ENCODE measurements at places on chromosomes 5 and 9. TPM values are rescaled to one million over a fixed set of nuclear protein-coding genes. Genes with fewer than 3 reads are reported as not detected.

DNA sequence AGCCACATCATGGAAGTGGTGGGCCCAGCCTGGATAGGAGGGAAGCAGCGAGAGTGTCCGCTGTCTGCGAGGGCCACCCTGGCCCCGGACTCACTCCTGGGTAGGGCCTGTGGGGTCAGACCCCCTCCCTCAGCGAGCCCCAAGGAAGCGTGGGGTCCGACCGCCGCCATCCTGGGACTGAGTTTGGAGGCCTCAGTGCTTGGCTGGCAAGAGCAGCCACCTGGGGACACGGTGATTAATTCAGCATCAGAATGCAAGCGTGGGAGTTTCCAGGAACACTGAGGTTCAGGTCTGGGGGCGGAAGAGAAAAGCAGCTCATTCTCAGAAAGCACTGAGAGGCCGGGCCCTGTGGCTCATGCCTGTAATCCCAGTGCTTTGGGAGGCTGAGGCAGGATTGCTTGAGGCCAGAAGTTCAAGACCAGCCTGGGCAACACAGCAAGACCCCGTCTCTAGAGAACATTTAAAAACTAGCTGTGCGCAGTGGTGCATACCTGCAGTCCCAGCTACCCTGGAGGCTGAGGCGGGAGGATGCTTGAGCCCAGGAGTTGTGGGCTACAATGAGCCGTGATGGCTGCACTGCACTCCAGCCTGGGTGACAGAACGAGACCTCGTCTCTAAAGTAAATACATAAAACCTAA is 18.3 kb upstream of the CAMSAP1 start:
- H3K4me1 ChIP-seq = no peaks in the 10 kb centered on the region
- no peak overlapping the region for H3K27ac ChIP-seq
- no peak overlapping the region for H3K4me3 ChIP-seq
- H3K27me3 ChIP-seq = no peaks in the 10 kb centered on the region

DNA sequence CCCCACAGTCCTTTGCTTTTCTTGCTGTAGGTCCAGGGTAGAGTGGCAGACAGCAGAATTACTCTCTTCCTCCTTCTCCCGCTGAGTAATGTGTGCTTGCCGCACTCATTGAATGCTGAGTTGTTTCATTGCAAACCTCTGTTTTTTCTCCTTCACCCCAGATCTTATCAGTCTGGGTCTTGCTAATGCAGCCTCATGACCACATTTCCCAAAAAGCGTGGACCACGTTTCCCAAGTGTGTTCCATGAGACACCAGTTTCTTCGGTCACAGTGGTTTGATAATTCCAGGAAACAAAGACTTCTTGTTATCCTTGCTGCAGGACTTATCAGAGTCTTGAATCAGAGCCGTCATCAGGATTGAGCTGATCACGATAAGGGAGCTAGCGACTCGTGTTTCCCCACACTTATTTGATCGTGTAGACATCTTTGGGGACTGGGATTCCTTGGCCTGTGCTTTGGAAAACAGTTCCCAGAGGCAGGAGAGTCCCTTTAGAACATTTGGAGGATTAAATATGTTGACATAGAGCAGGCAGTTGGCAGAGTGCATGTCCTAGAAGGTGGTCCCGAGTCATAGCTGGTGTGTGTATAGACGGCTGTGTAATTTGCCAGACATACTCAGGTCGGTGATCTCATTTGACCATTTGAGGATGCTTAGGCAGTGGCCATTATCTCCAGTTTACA is 4.4 kb downstream of the LRRC8A start:
- H3K4me3 ChIP-seq = no peak overlapping the region
- DNase-seq = no peak
- H3K36me3 ChIP-seq = no peaks in the 10 kb centered on the region
- peaks cover 40% of the 10 kb centered on the region for H3K4me1 ChIP-seq
- H3K27ac ChIP-seq = peak overlapping the region; percentile 96
- no peaks in the 10 kb centered on the region for H3K27me3 ChIP-seq

DNA sequence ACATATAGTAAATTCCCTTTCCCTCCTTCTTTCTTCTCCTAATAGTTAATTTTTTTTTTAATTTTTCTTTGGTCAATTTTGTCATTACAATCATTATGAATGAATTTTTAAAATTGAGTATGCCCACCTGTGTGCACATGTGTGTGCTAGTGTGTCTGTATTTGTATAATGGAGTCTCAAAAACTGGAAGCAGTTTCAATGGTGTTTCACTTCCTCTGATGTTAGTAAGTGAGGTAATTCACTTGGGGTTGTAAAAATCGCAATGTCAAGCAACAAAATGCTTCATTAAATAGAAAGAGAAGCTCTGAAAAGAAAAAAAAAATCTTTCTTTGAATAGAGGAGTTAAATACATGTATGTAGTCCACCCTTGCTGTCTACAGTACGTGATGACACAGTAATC is 1467.6 kb upstream of the NUDT12 start:
- H3K36me3 ChIP-seq = no peaks in the 10 kb centered on the region
- no peak overlapping the region for H3K27ac ChIP-seq
- no peak for DNase-seq
- no peaks in the 10 kb centered on the region for H3K27me3 ChIP-seq
- no peak overlapping the region for H3K4me3 ChIP-seq

GRCh38 chr9:118177241-118177640 is 473.0 kb downstream of the TLR4 start:
- H3K27me3 ChIP-seq = no peaks in the 10 kb centered on the region
- no peak for DNase-seq
- no peak overlapping the region for H3K4me3 ChIP-seq
- no peaks in the 10 kb centered on the region for H3K4me1 ChIP-seq
- H3K27ac ChIP-seq = no peak overlapping the region
- no peaks in the 10 kb centered on the region for H3K36me3 ChIP-seq

- H3K4me1 ChIP-seq = no peaks in the 10 kb centered on the region
- DNase-seq = no peak
- no peak overlapping the region for H3K4me3 ChIP-seq
These were observed 560.0 kb downstream of the BRINP1 start for GRCh38 chr9:118809160-118809625.

DNA sequence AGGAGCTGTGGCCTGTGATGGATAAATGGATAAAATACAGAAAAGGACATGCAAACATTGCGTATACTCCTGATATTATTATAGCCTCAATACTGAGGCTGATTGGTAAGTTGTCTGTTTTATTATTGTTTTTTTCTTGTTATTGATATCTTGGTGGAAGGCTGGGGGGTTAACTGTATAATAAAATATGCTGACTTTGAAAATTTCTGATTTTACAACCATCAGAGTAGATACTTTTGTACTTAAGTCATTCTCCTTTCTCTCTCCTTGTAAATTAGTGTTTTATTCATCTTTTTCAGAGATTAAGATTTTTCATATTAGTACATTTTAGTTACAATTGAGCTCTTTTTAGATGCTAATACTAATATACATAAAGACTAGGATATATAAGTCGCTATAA is 53.5 kb downstream of the ICE1 start:
- no peaks in the 10 kb centered on the region for H3K36me3 ChIP-seq
- H3K4me3 ChIP-seq = no peak overlapping the region
- no peak for DNase-seq
- H3K27ac ChIP-seq = no peak overlapping the region

GRCh38 chr9:95780751-95781150 is 94.7 kb upstream of the ERCC6L2 start:
- DNase-seq = no peak
- no peaks in the 10 kb centered on the region for H3K4me1 ChIP-seq
- H3K27me3 ChIP-seq = no peaks in the 10 kb centered on the region
- no peak overlapping the region for H3K4me3 ChIP-seq
- no peaks in the 10 kb centered on the region for H3K36me3 ChIP-seq
- H3K27ac ChIP-seq = no peak overlapping the region

DNA sequence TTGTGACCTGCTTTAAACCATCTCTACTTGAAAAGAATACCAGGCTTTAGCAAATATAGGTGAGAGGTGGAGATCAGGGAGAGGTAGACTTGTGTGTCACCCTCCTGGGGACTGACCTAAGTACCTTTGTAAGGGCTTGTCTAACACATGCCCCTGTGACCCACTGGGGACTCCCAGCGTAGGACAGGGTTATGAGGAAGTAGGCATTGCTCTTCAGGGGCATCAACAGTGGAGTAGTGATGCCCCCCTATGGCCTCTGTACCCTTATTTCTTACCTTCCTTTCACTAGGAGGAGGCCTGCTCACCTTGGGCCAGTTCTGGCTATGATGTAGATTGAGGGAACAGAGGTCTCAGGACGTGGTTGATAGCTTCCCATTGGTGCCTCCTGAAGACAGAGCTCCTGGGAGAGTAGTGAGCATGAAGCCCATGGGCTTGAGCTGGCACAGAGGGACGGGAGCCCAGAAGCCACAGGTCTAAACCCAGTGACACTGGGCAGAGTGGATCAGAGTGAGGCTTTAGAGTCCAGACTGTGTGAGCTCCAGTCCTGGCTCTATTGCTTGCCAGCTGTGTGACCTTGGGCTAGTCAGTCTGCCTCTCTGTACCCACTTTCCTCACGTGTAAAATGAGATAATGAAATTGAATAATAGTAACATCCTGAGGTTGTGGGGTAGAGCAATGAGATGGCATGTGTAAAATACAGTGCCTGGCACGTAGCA is 191.7 kb downstream of the AOPEP start:
- H3K4me1 ChIP-seq = peaks cover 11% of the 10 kb centered on the region
- H3K27me3 ChIP-seq = no peaks in the 10 kb centered on the region
- H3K4me3 ChIP-seq = no peak overlapping the region
- no peak for DNase-seq
- H3K36me3 ChIP-seq = no peaks in the 10 kb centered on the region
- peak overlapping the region; percentile 95 for H3K27ac ChIP-seq

The MSX2 gene
- not detected for total RNA-seq
